ENCODE measurements at places on chromosomes 2 and 18. TPM values are rescaled to one million over a fixed set of nuclear protein-coding genes. Genes with fewer than 3 reads are reported as not detected.
A peak's percentile ranks its signal among the peaks of the same experiment; 100 is the strongest.

GRCh38 chr2:200451511-200451910 lies 58.4 kb downstream of the KCTD18 start:
- no peaks in the 10 kb centered on the region for H3K36me3 ChIP-seq
- DNase-seq = no peak
- H3K27ac ChIP-seq = no peak overlapping the region
- H3K4me3 ChIP-seq = no peak overlapping the region

- H3K27me3 ChIP-seq = no peaks in the 10 kb centered on the region
- peak overlapping the region; percentile 71 for H3K27ac ChIP-seq
- H3K36me3 ChIP-seq = no peaks in the 10 kb centered on the region
- H3K4me3 ChIP-seq = no peak overlapping the region
- DNase-seq = no peak
Observed at GRCh38 chr2:217695033-217695520, 307.7 kb downstream of the TNS1 start.

Gene GPR45
- total RNA-seq = not detected

GRCh38 chr18:54280220-54280569 lies 10.9 kb downstream of the POLI start:
- no peaks in the 10 kb centered on the region for H3K27me3 ChIP-seq
- DNase-seq = no peak
- no peaks in the 10 kb centered on the region for H3K36me3 ChIP-seq
- H3K4me1 ChIP-seq = no peaks in the 10 kb centered on the region
- H3K27ac ChIP-seq = no peak overlapping the region
- H3K4me3 ChIP-seq = no peak overlapping the region
